ENCODE measurements at places on chromosomes 11 and 22.
A peak's percentile ranks its signal among the peaks of the same experiment; 100 is the strongest.

DNA sequence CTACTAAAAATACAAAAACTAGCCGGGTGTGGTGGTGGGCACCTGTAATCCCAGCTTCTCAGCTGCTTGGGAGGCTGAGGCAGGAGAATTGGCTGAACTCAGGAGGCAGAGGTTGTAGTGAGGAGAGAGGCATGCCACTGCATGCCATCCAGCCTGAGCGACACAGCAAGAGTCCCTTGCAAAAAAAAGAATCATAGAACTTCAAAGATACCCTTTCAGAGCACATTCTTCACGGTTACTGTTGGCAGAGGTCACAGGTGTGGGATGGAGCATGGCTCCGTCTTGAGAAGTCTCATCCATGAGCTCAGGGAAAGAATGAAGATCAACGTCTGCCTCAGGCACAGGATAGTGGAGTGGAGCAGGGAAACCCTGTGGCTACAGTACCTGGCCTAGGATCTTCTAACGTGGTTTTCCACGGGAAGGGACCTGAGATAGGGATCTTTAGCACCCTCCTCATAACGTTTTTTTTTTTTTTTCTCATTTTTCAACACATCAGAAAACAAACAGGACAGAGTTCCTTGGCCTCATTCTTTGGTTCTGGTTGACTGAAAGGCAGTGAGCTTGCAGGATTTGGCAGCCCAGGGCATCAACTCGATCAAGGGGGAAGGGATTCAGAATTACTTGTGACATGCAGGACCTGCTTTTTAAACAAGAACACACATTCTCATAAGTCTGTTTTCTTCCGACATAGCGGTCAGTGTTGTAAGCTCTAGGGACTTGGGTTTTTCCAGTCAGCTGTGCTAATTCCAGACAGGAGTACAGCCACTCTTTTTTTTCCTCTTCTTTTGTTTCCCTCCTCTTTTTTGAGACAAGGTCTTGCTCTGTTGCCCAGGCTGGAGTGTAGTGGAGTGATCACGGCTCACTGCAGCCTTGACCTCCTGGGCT is 22.8 kb downstream of the F2 start:
- DNase-seq, result no peak

- DNase-seq, result no peak
Observed at GRCh38 chr11:9060700-9061111, 30.7 kb downstream of the SCUBE2 start.

DNA sequence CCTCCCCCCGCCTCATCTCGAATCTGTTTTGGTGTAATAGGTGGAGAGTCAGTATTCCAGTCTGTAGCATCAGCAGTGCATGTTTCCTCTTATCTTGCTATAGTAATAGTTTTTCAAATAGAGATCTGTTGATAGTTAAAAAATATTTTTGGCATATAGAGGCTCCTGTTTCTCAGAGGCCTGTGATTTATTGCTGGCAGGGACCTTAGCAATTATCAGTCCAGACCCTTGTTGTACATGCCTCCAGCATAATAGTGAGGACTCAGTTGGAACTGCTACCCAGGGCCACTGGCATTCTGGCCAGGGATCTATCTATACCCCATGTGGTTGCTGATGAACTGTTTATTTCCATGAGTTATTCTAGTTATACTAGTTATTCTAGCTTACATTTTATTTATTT is 52.6 kb downstream of the SPECC1L start:
- DNase-seq, result no peak

DNA sequence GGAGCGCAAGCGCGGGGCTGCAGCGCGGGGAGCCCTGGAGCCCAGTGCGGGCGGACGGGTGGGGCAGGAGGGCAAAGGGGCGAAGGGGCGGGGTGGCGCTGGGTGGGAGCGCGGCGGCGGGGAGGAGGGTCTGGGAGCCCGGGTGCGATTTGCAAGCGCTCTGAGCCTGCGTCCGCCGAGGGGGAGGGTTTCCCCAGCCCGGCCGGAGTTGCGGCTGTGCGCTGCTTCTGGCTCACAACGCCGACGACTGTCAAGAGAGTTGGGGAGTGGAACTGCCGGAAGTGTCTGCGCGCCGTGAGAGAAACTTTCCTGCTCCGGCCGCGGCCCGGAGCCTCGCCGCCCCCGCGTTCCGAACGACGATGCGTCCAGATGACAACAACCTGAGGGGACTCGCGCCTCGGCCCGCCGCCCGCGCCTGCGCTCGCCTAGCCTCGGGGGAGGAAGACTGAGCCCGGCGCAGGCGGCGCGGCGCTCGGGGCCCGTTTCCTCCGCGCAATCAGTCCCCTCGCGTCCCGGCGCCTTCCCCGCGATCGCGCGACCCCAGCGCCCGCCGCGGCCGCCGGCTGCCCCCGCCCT is at the start of gene ARHGAP42:
Gene ARHGAP42, plus strand, starts transcription at position 235 of the 576 bp plus-strand sequence. CDS start 391 bp downstream, outside the sequence.
- DNase-seq, result no peak

- DNase-seq, result no peak
Observed at GRCh38 chr22:33261699-33262098, 203.5 kb upstream of the SYN3 start.

- DNase-seq, result no peak
Observed at GRCh38 chr11:20015529-20016427, 144.5 kb downstream of the DBX1 start.

- DNase-seq, result peak; percentile 97
Observed at GRCh38 chr11:85685820-85686459, at the start of gene CCDC89. CCDC89 (minus strand) TSS chr11:85686195; CDS start chr11:85686130, 65 bp downstream.

DNA sequence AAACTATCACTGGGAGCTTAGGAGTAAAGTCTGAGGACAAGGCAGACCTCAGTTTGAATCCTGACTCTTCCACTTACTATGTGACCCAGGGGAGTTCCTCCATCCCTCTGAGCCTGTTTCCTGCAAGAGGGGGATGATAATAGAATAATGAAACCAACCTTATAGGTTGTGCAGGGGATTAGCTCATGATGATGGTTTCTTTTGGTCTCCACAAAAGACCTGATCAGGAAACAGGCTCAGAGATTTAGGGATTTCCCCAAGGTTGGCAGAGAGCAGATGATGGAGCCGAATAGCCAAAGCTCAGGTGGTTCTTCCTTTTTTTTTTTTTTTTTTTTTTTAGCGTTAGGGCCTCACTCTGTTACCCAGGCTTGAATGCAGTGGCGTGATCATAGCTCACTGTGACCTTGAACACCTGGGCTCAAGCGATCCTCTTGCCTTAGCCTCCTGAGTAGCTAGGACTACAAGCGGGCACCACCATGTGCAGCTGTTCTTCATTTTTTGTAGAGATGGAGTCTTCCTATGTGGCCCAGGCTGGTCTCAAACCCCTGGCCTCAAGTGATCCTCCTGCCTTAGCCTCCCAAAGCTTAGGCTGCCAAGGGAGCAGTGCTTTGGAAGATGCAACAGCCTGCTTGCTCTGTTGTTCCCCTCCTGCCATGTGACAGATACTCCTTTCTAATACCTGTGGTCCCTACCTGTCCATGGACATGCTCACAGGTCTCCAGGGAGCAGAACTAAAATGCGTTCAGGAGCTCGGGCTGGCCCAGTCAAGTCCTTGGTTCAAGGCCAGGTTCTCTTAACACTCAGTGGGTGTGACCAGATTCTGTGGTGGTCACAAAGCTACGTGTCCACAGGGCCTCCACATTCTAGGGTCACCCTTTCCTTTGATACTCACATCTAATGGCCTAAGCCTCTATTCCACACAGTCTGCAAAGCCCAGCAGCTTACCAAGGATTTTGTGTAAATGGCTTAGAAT is 22.3 kb downstream of the PATZ1 start:
- no peak for DNase-seq

- no peak for DNase-seq
Observed at GRCh38 chr11:123973816-123974215, 3.8 kb downstream of the OR10S1 start.

DNA sequence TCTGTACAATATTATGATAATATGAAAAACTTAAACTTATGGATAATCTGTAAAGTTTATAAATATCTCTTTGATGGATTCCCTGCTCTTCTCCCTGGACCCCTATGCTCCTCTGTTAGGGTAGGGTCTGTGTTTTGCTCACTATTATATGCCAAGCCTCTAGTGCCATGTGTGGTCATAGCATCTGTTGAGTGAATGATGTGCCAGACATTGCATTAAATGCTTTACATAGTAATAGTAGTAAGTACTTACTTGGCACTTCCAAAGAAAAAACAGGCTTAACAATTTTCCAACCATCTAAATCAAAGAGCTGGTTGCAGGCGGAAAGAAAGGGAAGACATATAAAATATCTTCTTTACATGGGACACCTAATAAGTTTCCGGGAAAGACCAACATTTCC is 46.8 kb downstream of the LGR4 start:
- no peak for DNase-seq

GRCh38 chr11:21567645-21568290 is 625.1 kb upstream of the ANO5 start:
- no peak for DNase-seq

DNA sequence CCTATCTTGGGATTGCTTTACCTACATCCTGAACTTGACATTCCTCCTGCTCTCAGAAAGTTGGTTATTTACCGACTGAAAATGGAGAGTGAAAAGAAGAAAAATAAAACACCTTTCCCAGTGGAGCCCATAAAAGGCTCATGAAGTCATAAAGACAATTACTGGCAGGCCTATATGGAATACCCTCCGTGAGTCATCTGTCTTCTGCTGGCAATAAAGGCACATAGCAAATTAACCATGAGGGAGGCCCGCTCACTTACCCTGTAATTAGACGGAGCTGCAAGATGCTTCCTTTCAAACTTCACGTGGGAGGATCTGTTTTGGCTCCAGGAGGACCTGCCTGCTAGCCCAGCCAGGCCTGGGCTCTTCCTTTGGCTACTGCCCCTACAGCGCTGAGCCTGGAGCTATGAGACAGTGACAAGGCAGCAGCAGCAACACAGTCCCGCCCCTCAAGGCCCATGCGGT is 540.4 kb downstream of the BUD13 start:
- no peak for DNase-seq

- no peak for DNase-seq
Observed at GRCh38 chr11:9231848-9232177, 33.3 kb downstream of the DENND5A start.

- peak; percentile 10 for DNase-seq
Observed at GRCh38 chr11:101914341-101914737, 471 bp upstream of the CEP126 start.

- DNase-seq, result peak; percentile 50
Observed at GRCh38 chr11:7892840-7893254, 38.2 kb downstream of the OR10A6 start.

DNA sequence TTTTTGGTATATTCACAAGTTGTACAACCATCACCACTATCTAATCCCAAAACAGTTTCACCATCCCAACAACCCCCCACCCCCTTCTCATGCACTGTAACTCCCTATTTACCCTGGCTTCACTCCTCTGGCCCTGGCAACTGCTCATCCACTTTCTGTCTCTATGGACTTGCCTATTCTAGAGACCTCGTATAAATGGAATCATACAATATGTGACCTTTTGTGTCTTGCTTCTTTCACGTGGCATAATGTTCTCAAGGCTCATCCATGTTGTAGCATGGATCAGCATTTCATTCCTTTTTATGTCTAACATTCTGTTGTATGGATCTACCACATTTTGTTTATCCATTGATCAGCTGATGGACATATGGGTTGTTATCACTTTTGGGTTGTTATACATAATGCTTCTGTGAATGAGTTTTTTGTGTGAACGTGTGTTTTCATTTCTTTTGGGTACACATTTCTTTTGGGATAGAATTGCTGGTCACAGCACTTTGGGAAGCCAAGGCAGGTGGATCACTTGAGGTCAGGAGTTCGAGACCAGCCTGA is 46.1 kb downstream of the GDPD5 start:
- DNase-seq, result no peak

DNA sequence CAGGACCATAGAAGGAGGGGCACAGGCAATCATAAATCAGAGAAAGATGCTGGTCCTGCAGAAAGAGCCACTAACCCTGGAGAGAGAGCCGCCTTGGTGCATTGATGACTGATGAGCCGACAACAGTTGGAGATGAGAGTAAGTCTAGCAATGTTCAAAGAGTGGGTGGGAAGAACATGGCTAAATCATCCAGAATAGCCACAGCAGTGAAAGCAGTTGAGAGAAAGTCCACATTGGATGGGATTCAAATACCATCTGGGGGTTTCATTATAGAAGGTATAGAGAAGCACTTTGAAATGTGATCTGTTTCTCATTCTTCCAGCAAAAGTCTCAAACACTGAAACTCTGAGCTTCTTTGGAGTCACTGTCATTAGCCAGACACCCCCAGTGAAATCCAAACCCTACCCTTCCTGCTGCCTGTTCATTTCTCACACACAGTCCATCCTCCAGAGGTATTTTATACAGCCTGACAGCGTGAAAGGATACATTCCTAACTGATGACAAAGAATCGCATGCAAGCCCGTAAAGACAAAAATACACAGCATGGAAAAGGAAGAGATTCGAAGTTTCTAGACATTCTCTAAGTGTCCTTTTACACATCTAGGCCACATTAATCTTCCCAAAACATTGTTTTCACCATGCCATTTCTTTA is 303.1 kb upstream of the MPPED2 start:
- no peak for DNase-seq

GRCh38 chr11:43943372-43943930 is 1.0 kb downstream of the C11orf96 start:
- DNase-seq, result no peak

DNA sequence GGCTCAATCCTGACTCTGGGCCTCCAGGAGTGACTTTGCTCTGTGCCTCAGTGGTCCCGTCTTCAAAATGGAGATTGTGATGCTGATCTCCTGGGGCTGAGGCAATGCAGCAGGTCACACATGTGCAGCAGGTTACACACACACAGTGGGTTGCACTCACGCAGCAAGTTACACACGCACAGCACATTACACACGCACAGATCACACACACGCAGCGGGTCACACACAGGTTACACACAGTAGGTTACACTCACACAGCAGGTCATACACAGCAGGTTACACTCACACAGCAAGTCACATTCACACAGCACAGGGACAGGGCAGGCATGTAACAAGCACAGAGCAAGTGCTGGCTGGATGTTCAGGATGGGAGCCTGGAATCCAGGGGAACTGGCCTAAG is 11.3 kb downstream of the C11orf24 start:
- no peak for DNase-seq

DNA sequence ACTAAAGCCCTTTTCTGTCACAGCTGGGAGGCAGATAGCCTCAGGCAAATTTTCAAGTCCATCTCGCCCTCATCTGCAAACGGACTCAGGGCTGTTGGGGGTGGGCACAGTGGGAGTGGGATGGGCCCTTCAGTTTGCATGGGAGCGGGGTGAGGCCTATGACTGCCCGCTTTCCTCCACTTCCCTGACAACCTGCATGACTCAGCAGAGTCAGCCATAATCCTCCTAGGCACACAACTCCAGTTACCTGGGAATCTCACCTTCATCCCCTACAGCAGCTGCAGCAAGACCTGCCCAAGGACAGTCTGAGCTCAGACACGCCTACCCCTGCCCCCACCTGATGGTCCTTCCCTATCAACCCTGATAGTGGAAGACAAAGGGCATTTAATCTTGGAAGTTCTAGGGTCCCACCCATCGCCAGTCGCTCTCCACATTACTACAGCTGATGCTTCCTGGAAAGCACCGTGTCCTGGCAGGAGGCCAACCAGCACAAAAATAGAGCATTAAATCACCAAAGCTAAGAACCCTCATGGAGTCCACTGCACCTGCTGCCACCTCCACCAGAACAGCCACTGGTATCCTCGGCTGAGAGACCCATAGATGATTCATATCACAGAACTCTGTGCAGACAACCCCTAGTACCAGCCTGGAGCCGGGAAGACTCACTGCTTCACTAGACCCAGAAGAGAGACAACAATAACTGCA is 319.3 kb downstream of the DCDC1 start:
- no peak for DNase-seq

- peak; percentile 38 for DNase-seq
Observed at GRCh38 chr11:60786811-60787567, 1.9 kb downstream of the MS4A10 start.

Data from AG04450 (cell line).